ENCODE measurements at places on chromosomes 2 and 18. TPM values are rescaled to one million over a fixed set of nuclear protein-coding genes. Genes with fewer than 3 reads are reported as not detected.

Gene CFC1
- total RNA-seq = not detected

Gene SH3RF3
- total RNA-seq = 6.9 TPM

Gene ITGB6
- 21.3 TPM for total RNA-seq

Gene NR4A2
- 2.3 TPM for total RNA-seq

Gene GPR39
- total RNA-seq = 4.3 TPM

Gene GAD1
- total RNA-seq = 2.0 TPM

Gene GCG
- total RNA-seq = not detected
